ENCODE measurements at places on chromosomes 16 and 17.

DNA sequence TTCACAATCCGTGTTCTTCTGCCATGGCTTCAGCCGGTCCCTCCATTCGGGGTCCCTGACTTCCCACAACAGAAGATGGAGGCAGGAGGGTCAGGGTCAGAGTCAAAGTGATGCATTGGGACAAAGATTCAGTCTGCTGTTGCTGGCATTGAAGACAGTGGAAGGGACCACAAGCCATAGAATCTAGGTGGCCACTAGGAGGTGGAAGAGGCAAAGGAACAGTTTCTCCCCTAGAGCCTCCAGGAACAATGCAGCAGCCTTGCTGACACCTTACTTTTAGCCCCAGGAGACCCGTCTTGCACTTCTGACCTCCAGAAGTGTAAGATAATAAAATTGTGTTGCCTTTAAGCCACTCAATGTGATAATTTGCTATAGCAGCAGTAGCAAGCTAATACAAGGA is 55.9 kb downstream of the MFSD11 start:
- DNase-seq, result no peak

DNA sequence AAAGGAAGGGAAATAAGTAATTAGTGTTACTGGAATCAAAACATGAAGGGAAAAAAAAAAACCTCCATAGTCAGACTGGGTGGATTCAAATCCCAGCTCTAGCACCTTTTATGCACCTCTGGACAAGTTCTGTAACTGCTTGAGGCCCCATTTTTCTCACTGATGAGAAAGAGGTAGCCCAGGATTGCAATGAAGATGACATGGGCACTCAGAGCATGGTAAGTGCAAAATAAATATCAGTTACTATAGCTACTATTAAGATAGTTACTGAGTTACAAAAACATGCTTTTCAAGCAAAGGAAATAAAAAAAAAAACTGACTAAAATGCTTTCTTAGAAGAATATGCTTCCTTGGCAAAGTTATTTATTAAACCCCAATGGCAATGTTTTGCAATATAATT is 58.8 kb downstream of the CEP95 start:
- no peak for DNase-seq

DNA sequence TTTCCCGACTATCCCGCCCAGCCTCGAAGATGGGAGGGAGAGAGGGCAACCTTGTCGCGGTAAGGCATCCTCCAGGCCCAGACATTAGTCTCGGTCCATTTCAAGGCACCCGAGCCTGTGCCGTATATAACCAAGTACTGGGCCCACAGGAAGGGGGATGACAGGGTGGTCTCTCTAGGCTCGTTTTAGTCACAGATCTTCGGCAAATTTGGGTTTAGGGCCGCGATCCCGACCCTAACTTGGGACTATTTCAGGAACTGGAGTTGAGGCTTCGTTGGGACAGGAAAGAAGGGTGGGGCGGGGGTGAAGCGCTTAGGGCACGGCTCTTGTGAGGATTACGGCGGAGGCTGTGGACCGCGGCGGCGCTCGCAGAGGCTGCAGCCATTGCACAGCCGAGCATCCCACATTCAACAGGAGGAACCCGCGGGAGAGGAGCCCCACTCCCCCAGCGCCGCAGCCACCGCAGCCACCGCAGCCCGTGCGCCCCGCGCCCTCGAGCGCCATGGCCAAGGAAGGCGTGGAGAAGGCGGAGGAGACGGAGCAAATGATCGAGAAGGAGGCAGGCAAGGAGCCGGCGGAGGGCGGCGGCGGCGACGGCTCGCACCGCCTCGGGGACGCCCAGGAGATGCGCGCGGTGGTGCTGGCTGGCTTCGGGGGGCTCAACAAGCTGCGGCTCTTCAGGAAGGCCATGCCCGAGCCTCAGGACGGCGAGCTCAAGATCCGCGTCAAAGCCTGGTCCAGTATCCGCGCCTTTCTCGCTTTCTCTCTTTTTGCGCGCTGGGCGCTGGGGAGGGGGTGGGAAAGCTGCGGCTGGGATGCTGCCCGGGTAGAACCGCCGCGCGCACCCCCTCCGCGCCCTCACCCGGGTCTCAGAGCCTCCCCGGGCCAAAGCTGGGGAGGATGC is at the start of gene VAT1L:
TSS of gene VAT1L (plus strand) at position 384 of the 904 bp plus-strand sequence. CDS start at position 503, 119 bp downstream.
- DNase-seq, result no peak

DNA sequence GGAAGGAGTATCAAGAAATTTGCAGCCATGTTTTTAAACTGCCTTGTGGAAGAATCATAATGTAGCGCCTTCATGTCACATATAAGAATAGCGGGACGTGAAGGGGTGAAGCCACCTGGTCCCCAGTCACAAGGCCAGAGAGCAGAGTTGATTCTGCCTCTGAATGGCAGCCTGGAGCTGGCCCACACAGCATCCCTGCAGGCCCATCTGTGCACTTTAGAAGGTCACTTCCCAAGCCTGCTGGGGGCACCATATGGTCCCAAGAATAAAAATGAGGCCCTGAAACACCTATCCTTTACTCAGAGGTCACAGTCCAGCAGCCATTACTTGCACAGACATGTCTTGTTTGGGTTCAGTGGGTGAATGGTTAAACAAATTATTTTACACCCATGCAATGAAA is 15.0 kb downstream of the CD300E start:
- DNase-seq, result no peak
